ENCODE measurements at places on chromosomes 11 and 22.

DNA sequence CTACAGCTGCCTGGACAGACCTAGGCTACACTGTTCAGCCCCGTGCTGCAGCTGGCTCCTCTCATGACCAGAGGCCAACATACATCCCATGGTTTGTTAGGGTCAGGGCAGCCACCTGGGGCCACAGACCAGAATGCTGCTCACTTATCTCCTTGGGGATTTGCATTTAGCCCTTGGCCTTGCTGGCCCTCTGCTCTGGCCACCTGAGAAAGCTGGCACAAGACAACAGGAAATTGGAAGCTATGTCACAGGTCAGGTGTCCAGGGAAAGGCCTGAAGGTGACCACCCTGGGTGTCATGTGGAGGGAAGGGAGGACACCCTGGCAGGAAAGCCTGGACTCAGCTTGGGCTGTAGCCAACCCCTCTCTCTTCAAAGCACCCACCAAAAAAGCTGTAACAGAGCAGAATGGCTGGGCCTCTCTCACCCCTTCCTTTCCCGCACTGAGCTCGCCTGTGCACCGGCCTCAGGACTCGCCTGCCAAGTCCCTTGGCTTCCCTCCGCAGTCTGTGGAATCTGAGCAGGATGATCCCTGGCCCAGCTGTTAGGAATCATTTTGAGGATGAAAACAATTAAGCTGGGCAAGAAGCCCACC lies 86.3 kb downstream of the SNX19 start:
- DNase-seq, result no peak

GRCh38 chr11:131668500-131669400 lies 298.3 kb downstream of the NTM start:
- no peak for DNase-seq

- no peak for DNase-seq
These were observed 98.5 kb upstream of the SLC22A12 start for GRCh38 chr11:64492561-64492960.

DNA sequence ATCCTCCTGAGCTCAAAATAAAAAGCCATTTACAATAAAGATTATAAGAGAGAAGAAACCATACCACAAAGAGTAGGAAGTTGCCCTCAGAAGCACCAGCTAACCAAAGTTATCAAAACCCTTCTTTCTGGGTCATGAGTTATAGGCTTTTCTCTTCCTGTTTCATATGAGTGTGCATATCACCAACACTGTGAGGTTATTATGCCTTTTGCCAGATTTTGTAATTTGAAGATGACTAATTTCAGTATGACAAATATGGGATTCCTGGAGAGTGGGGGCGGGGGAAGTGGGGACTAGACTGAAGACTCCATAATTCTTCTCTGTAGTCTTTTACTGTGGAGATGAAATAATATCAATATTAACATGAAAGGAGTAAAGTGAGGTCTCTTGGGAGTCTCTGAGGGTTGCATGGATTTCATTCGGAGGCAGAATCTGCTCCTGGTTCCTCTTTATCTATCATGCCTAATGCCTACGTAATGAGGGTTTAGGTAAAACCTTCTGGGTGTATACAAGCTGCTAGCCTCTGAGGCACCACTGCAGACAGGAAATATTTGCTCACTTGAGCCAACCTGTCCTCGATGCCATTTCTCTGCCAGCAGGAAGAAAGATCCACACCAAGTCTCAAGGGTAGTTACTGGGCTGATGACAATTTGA lies 2.1 kb downstream of the LPXN start:
- no peak for DNase-seq

GRCh38 chr11:65398362-65398910 lies 12.0 kb downstream of the FRMD8 start:
- DNase-seq, result peak; percentile 33

GRCh38 chr11:111308140-111308539 lies 9.8 kb downstream of the POU2AF3 start:
- peak; percentile 89 for DNase-seq

- DNase-seq, result no peak
These were observed 468 bp downstream of the DDIAS start for GRCh38 chr11:82901922-82902485.

Data from NCI-H524 treated with DMSO at 0.1 percent for 48 hours (cell line).